ENCODE measurements at places on chromosomes 6 and 20. TPM values are rescaled to one million over a fixed set of nuclear protein-coding genes. Genes with fewer than 3 reads are reported as not detected.

The NNAT gene
- total RNA-seq: 0.32 TPM

The HIVEP2 gene
- 13.9 TPM for total RNA-seq

The HLA-DOA gene
- total RNA-seq: not detected

The PDE10A gene
- total RNA-seq: 24.4 TPM

The SEMG1 gene
- total RNA-seq: not detected

The MGME1 gene
- 7.0 TPM for total RNA-seq

The HLA-G gene
- total RNA-seq: not detected

The HACE1 gene
- total RNA-seq: 11.0 TPM

Data from cardiac atrium fibroblast (primary cell).